ENCODE measurements at places on chromosomes 7 and 10.

GRCh38 chr10:47113907-47114500, 186.0 kb upstream of the GDF10 start:
- no peak for DNase-seq

DNA sequence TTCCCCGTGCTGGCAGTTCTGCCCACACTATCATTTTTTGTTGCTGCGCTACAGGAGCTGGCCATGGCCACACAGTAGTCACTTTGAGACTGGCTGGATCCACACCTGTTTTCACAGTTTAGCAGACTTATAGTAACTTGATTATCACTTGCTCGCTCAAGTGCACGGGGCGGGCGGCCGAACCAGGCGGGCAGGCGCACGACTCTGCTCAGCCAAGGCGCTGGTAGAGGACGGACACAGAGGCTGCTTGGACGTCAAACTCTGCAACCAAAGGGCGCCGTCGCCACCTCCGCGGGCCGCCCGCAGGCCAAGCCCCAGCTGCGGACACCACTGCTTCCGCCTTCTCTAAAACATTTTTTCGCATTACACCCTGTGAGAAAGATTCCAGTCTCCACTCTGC, 38.4 kb upstream of the PHYHIPL start:
- no peak for DNase-seq

- DNase-seq = no peak
Measured at GRCh38 chr10:9305018-9305655, 1250.6 kb downstream of the GATA3 start.

DNA sequence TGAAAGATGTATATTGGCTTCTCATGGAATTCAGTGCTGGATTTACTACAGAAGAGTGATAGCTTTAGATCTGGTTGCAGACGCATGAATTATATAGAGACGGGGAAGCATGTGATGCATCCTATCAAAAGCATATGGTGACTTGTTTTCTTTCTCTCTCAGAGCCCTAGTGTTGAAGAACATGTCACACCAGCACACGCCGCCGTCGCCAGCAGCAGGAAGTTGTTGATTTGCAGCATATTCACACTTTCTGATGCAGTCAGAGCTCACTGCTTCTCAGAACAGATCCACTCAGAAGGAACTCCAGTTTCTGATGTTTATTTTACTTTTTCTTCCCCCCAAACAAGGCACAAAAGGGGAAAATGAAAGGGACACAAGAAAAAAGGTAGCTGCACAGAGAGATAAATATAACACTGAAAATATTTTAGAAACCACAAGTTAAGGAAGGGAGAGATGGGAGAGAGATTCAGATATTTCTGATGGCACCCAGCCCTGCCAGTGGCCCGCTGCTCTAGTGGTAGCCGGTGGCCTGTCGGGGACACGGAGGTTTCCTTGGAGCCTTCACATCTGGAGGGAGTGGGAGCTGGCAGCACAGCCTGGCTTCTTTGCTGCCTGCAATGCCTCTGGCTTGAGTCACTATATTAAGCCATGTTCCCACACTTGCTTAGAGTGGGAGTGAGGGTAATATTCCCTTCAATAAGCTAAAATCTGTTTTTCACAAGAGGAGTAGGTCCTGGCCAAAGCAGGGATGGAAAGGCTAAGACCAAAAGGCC, 123.2 kb downstream of the NRP1 start:
- DNase-seq = no peak

DNA sequence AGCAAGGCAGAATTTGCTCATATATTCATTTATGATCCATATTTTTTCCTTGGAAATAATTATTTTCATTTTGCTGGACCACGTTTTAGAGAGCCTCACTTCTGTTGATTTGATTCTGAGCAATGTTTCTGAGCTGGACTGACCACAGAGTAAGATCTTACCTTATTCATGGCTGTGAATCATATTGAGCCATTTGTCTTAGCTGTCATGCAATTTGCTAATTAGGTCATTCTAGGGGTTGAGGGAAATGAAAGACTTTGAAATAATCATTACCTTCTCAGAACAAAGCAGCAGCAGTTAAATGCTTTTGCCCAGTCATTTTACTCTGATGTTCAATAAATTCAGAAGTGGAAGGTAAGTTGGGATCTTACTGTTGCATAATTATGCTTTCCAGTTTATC, 251.4 kb downstream of the SDK1 start:
- no peak for DNase-seq

GRCh38 chr7:88759230-88760135, at the start of gene ZNF804B:
TSS of gene ZNF804B (plus strand) at chr7:88759700. CDS start at chr7:88759977, 277 bp downstream.
- peak; percentile 21 for DNase-seq

GRCh38 chr7:99709838-99710578, 25.0 kb downstream of the CYP3A7 start:
- no peak for DNase-seq

GRCh38 chr7:97027427-97028234, 3.0 kb upstream of the DLX5 start:
- no peak for DNase-seq

- no peak for DNase-seq
Measured at GRCh38 chr10:125116652-125117310, 43.6 kb downstream of the CTBP2 start.

- DNase-seq = no peak
Measured at GRCh38 chr7:122849957-122850328, 36.3 kb downstream of the CADPS2 start.

DNA sequence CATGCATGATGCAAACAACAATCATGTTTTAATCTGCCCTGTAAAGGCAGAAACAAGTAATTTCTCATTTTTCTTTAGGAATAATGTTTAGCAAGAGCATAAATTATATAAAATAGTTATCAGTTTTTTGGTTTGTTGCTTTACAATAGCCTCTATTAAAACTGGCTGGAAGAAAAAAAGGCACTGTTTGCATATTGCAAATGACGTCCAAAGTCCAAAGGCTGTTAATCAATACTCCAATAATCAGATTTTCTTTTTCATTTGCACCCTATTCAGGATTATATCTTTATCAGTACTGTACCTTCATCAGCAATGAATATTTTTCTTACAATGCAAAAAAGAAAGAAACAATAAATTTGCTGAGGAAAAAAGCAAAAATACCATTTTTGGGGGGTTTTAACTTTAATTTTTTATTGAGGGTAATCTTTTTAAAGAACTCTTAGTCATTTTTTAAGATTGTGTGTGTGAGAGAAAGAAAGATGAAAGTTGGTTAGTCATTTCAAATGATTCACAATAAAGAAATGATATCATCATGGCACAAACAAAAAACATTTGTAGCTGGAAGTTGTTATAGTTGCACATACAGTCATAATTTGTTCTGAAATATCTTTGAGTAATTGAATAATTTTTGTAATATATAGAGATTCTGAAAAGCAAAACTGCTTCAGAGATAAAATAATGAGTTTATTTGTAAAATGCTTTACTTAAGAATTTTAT, 44.4 kb upstream of the AKR1C2 start:
- DNase-seq = no peak

DNA sequence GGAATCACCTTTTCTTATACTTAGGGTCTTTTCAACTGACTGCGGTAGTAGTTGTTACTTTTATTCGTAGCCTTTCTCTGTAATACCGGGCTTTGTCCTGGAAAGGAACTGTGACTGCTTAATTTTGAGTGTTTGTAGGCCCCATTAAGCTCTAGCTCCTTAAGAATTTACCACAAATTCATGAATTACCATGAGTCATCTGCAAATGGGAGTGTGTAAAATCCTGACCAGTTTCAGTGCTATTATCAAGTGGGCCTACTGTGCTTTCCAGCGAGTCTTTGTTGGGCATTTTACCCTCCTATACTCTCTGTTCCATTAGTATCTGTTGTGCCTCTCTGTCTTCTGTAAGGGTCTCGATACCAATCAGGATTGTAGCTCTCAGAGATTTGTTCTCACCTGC, 49.7 kb downstream of the ZMYND11 start:
- no peak for DNase-seq

DNA sequence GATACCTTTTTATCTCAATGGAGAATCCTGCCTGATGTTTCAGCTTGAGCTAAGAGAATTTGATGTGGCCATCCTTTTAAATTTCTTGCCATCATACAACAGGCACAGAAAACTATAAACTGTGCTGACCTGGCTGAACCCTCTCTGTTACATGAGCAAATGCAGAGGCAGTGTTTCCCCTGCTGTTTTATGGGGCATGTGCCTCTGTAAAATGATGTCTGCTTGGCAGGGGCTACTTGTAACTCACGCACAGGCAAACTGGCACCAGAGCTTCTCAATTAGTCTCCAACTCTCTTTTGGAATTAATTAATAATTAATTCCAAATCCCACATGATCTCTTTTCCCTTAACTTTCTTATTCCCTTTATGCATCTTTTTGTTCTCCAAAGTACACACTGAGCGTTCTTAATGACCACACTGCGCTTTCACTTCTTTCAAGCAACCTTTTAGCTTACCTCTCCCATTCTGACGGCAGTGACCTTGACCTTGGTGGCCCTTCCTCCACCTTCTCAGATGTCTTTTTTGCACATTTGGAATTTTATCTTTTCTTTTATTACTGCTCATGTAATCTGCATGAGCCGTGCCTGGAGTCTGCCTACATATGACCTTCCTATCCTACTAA, 334.0 kb downstream of the PLXNA4 start:
- no peak for DNase-seq

- DNase-seq = no peak
Measured at GRCh38 chr7:37097983-37098382, 350.7 kb downstream of the ELMO1 start.
